SJCRH30 (cell line): ENCODE measurements at places on chromosomes 7 and 10. TPM values are rescaled to one million over a fixed set of nuclear protein-coding genes. Genes with fewer than 3 reads are reported as not detected.
A peak's percentile ranks its signal among the peaks of the same experiment; 100 is the strongest.

DNA sequence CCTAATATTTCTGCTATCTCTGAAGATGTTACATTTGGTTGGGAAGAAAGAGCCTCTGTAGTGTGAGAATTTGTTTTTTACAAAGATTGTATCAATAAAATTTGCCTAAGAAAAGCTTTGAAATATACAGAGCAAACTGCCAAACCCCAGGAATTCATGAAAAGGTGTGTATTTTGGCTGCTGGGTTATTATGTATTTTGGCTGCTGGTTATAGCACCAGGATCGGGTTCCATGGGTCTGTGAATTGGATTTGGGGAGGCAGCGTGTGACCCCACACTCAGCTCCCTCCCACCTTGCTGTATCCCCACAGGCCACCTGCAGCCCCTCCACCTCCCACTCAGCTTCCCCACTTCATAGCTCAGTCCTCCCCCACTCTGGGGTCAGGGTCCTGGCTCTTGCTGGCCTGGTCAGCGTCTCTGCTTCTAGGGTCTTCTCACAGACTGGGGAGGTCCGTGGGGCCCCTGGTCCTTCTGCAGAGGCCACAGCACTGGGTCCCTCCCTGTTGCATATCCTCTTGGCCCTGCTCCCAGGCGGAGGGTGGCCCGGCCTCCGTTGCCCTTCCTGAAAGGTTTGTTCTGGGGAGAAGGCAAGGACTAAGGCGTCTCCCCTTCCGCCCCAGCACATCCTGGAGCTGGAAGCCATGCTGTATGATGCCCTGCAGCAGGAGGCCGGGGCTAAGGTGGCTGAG is 24.0 kb upstream of the DPYSL4 start:
- DNase-seq: no peak
- H3K4me3 ChIP-seq: no peak overlapping the region
- no peaks in the 10 kb centered on the region for H3K27me3 ChIP-seq
- H3K36me3 ChIP-seq: no peaks in the 10 kb centered on the region
- H3K27ac ChIP-seq: no peak overlapping the region
- no peaks in the 10 kb centered on the region for H3K4me1 ChIP-seq

Gene LIMK1
- total RNA-seq: 43.2 and 43.4 TPM in 2 replicates

Gene FBXW4
- total RNA-seq: 38.4 and 39.9 TPM in 2 replicates

DNA sequence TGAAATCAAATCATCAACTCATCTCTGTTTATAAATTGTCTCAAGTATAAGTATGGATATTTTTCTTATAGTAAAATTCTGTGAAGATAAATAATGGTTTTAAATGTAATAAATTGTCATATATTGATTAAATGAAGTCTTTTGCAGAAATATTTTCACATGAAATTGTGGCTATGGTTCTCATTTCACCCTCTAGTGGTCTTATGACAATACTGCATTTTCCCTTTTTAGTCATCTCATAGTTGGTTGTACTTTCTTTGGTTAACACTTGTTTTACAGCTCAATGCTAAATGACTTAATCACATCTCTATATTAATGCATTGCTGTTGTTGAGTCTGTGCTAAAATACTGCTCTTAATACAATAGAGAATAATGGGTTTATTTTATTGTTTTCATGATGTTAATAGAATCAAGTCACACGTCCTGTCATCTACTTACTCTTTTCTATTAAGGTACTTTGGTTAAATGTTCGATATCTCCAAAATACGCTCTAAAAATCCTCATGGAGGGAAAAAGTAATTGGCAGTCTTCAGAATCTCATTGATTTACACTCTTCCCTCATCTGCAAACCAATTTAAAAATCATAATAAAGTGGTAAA is 38.0 kb upstream of the CACNA2D1 start:
- no peaks in the 10 kb centered on the region for H3K4me1 ChIP-seq
- no peak overlapping the region for H3K4me3 ChIP-seq
- DNase-seq: no peak

- no peak overlapping the region for H3K27ac ChIP-seq
- no peak overlapping the region for H3K4me3 ChIP-seq
- no peaks in the 10 kb centered on the region for H3K36me3 ChIP-seq
- peaks cover 17% of the 10 kb centered on the region; the same call in 1 of the 2 replicates for H3K4me1 ChIP-seq
- no peak for DNase-seq
Measured at GRCh38 chr7:29090151-29090805, 56.1 kb downstream of the CPVL start.

GRCh38 chr10:112619556-112619955 is 172.5 kb downstream of the VTI1A start:
- H3K27me3 ChIP-seq: no peaks in the 10 kb centered on the region
- no peak overlapping the region for H3K4me3 ChIP-seq
- DNase-seq: no peak
- H3K4me1 ChIP-seq: no peaks in the 10 kb centered on the region
- H3K36me3 ChIP-seq: no peaks in the 10 kb centered on the region

GRCh38 chr7:127392182-127392565 is 334 bp downstream of the ZNF800 start:
- H3K27me3 ChIP-seq: no peaks in the 10 kb centered on the region
- DNase-seq: peak; percentile 56
- H3K4me1 ChIP-seq: peaks cover 3% of the 10 kb centered on the region; the same call in 1 of the 2 replicates
- H3K36me3 ChIP-seq: peaks cover 26% of the 10 kb centered on the region
- H3K27ac ChIP-seq: peak overlapping the region; percentile 78

DNA sequence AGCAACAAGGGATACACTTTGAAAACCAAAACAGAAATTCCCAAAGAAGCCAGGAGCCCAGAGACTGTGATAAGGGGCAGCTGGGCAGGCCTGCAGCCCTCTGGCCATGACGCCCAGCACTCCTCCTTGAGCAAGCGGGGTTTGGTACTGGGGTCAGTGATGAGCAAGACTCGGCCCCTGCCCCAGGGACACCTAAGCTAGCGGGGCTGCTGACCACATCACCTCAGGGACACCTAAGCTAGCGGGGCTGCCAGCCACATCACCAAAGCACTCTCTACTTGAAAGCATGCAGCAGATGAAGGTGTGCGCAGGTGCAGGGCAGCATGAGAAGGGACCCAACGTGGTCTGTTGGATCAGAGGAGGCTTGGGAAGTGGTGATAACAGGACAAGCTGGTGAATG is 108.0 kb upstream of the PPP2R2D start:
- H3K36me3 ChIP-seq: no peaks in the 10 kb centered on the region
- no peak overlapping the region for H3K4me3 ChIP-seq
- H3K4me1 ChIP-seq: no peaks in the 10 kb centered on the region
- no peak for DNase-seq
- H3K27me3 ChIP-seq: no peaks in the 10 kb centered on the region

Gene INHBA
- 0.08 TPM in 1 of 2 replicates, not detected in the other for total RNA-seq

DNA sequence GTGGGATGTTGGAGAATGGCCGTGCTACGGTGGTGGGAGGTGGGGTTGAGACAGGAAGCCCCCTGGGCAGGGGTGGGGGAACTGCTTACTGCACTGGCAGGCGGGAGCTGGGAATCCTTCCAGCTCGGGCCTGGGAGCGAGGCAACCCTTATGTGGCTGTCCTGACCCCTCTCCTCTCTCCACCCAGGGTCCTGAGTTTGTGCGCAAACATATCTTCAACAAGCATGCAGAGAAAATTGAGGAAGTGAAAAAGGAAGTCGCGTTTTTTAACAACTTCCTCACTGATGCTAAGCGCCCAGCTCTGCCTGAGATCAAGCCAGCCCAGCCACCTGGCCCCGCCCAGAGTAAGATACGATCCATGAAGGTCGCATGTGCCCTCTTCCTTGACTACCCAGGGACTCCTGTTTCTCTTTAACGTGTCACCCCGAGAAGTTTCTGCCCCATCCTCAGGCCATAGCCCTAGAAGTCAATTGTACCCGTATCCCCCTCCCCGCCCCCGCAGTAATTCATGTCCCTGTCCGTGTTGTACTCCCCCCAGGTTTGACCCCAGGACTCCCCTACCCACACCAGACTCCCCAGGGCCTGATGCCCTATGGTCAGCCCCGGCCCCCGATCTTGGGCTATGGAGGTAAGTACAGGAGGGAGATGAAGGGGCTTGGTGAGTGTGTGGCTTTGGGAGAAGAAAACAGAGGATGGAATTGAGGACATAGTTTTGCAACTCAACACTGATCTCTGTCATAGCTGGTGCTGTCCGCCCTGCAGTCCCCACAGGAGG is 1.8 kb downstream of the UFSP1 start:
- H3K36me3 ChIP-seq: peaks cover 64% of the 10 kb centered on the region
- H3K4me1 ChIP-seq: no peaks in the 10 kb centered on the region; the same call in 1 of the 2 replicates
- H3K27ac ChIP-seq: no peak overlapping the region
- DNase-seq: no peak
- H3K4me3 ChIP-seq: no peak overlapping the region

DNA sequence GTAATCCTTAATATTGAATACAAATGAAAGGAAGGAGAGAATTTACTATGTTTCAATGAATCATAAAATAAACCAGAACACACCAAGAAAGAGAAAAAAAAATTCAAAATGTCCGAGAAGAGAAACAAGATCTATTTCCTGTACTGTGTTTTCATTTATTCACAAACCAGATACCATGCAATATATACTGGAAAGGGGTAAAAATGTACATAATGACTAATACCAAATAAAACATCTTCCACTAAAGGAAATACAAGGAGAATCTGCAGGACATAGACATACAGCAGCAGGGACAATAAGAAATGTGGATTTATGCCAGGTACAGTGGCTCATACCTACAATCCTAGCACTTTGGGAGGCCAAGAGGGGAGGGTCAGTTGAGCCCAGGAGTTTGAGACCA is 24.3 kb upstream of the TMEM26 start:
- no peak for DNase-seq
- H3K4me1 ChIP-seq: no peaks in the 10 kb centered on the region
- H3K4me3 ChIP-seq: no peak overlapping the region
- no peaks in the 10 kb centered on the region for H3K36me3 ChIP-seq

- H3K27me3 ChIP-seq: no peaks in the 10 kb centered on the region; the same call in 1 of the 2 replicates
- no peak overlapping the region for H3K27ac ChIP-seq
- H3K4me1 ChIP-seq: no peaks in the 10 kb centered on the region
- no peak for DNase-seq
Measured at GRCh38 chr7:148383651-148384050, 206.9 kb upstream of the C7orf33 start.

GRCh38 chr10:132560241-132560731 is 22.7 kb downstream of the INPP5A start:
- H3K4me3 ChIP-seq: no peak overlapping the region
- no peaks in the 10 kb centered on the region; the same call in 1 of the 2 replicates for H3K4me1 ChIP-seq
- H3K27ac ChIP-seq: no peak overlapping the region
- DNase-seq: no peak

DNA sequence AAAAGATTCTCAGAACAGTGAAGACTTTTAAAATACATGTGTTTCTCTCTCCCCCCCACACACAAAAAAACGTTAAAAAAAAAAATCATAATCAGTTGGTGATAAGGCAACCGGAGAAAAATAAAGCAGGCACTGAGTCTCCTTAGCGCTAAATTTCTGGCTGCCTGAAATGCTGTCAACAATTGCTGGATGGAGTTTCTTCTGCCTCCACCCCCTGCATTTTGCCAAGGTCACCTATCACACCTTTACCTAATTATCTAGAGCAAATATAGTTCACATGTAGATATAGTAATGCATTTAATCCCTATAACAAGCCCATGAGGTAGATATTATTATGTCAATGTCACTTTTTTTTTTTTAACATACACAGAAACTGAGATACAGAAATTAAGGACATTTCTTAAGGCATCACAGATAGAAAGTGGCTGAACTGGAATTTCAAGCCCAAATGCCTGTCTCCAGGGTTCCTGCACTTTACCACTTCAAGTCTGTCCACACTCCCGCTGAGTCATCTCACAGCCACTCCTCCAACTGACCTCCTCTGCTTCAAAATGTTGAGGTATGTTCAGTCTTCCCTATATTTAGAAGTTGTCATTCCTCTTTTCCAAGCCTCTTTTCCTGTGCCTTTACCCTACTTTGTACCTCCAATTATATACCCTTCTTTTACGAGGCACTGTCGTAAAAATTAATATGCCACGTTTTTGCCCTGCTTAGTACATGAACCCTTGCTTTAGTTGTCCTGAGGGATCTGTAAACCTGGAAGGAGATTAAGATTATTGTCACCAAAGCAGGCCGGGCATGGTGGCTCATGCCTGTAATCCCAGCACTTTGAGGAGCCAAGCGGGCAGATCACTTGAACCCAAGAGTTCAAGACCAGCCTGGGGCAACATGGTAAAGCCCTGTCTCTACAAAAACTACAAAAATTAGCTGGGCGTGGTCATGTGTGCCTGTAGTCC is 72.8 kb upstream of the MPP7 start:
- no peak overlapping the region for H3K27ac ChIP-seq
- H3K27me3 ChIP-seq: no peaks in the 10 kb centered on the region
- DNase-seq: no peak
- H3K4me1 ChIP-seq: no peaks in the 10 kb centered on the region
- no peaks in the 10 kb centered on the region for H3K36me3 ChIP-seq
- no peak overlapping the region for H3K4me3 ChIP-seq

GRCh38 chr10:121734589-121735045 is 136.4 kb upstream of the FGFR2 start:
- H3K27ac ChIP-seq: no peak overlapping the region
- H3K4me1 ChIP-seq: peaks cover 7% of the 10 kb centered on the region; the same call in 1 of the 2 replicates
- DNase-seq: peak; percentile 72
- H3K27me3 ChIP-seq: no peaks in the 10 kb centered on the region

- no peaks in the 10 kb centered on the region for H3K36me3 ChIP-seq
- peaks cover 6% of the 10 kb centered on the region; the same call in 1 of the 2 replicates for H3K4me1 ChIP-seq
- H3K4me3 ChIP-seq: no peak overlapping the region
- H3K27ac ChIP-seq: no peak overlapping the region
- no peaks in the 10 kb centered on the region for H3K27me3 ChIP-seq
Measured at GRCh38 chr7:80131675-80132435, 2.8 kb upstream of the GNAI1 start.

Gene ZNF488
- total RNA-seq: 2.6 and 2.7 TPM in 2 replicates

- no peaks in the 10 kb centered on the region; the same call in 1 of the 2 replicates for H3K27me3 ChIP-seq
- H3K36me3 ChIP-seq: no peaks in the 10 kb centered on the region
- H3K4me1 ChIP-seq: no peaks in the 10 kb centered on the region
- no peak for DNase-seq
- no peak overlapping the region for H3K4me3 ChIP-seq
Measured at GRCh38 chr7:69272101-69272500, 326.2 kb upstream of the AUTS2 start.

Gene CPXM2
- total RNA-seq: not detected in 2 replicates

- H3K27ac ChIP-seq: no peak overlapping the region
- no peak for DNase-seq
- H3K36me3 ChIP-seq: no peaks in the 10 kb centered on the region
- no peak overlapping the region for H3K4me3 ChIP-seq
- H3K27me3 ChIP-seq: no peaks in the 10 kb centered on the region
Measured at GRCh38 chr7:52825611-52826010, 209.8 kb upstream of the POM121L12 start.

Gene PKD2L1
- total RNA-seq: not detected in 2 replicates

- no peak overlapping the region for H3K4me3 ChIP-seq
- H3K36me3 ChIP-seq: peaks cover 5% of the 10 kb centered on the region; the same call in 1 of the 2 replicates
- H3K4me1 ChIP-seq: peaks cover 6% of the 10 kb centered on the region; the same call in 1 of the 2 replicates
- no peak for DNase-seq
- H3K27me3 ChIP-seq: no peaks in the 10 kb centered on the region
Measured at GRCh38 chr10:102611514-102612087, 32.7 kb upstream of the TRIM8 start.

- no peak overlapping the region for H3K27ac ChIP-seq
- H3K4me3 ChIP-seq: peak overlapping the region; percentile 59; the same call in 1 of the 2 replicates
- DNase-seq: no peak
Measured at GRCh38 chr10:88989824-88990383, 694 bp upstream of the FAS start.

GRCh38 chr7:17010637-17011300 is 129.0 kb upstream of the AGR3 start:
- no peaks in the 10 kb centered on the region for H3K27me3 ChIP-seq
- H3K36me3 ChIP-seq: no peaks in the 10 kb centered on the region
- H3K27ac ChIP-seq: no peak overlapping the region
- peaks cover 8% of the 10 kb centered on the region for H3K4me1 ChIP-seq
- no peak overlapping the region for H3K4me3 ChIP-seq

Gene MBL2
- total RNA-seq: not detected in 2 replicates
